Common myeloid progenitor, CD34-positive (primary cell): ENCODE measurements at places on chromosomes 6 and 20.

- DNase-seq: no peak
- peaks cover 8% of the 10 kb centered on the region for H3K4me1 ChIP-seq
- no peaks in the 10 kb centered on the region for H3K36me3 ChIP-seq
- no peak overlapping the region for H3K4me3 ChIP-seq
- H3K27ac ChIP-seq: no peak overlapping the region
- H3K27me3 ChIP-seq: no peaks in the 10 kb centered on the region
These were observed 218.9 kb upstream of the PRDM1 start for GRCh38 chr6:105867277-105867676.

DNA sequence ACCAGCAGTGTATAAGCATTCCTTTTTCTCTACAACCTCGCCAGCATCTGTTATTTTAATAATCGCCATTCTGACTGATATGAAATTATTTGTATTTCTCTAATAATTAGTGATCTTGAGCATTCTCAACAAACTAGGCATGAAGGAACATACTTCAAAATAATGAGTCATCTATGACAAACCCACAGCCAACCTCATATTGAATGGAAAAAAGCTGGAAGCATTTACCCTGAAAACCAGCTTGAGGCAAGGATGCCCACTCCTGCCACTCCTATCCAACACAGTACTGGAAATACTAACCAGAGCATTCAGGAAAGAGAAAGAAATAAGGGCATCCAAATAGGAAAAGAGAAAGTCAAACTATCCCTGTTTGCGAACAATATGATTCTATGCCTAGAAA lies 390.6 kb upstream of the ID4 start:
- no peaks in the 10 kb centered on the region for H3K27me3 ChIP-seq
- no peak overlapping the region for H3K4me3 ChIP-seq
- no peak for DNase-seq
- no peak overlapping the region for H3K27ac ChIP-seq
- no peaks in the 10 kb centered on the region for H3K36me3 ChIP-seq
- H3K4me1 ChIP-seq: no peaks in the 10 kb centered on the region

GRCh38 chr20:57900226-57900905 lies 190.6 kb upstream of the PMEPA1 start:
- DNase-seq: no peak
- H3K36me3 ChIP-seq: no peaks in the 10 kb centered on the region
- H3K4me3 ChIP-seq: no peak overlapping the region
- peaks cover 36% of the 10 kb centered on the region for H3K4me1 ChIP-seq
- no peak overlapping the region for H3K27ac ChIP-seq
- H3K27me3 ChIP-seq: no peaks in the 10 kb centered on the region

DNA sequence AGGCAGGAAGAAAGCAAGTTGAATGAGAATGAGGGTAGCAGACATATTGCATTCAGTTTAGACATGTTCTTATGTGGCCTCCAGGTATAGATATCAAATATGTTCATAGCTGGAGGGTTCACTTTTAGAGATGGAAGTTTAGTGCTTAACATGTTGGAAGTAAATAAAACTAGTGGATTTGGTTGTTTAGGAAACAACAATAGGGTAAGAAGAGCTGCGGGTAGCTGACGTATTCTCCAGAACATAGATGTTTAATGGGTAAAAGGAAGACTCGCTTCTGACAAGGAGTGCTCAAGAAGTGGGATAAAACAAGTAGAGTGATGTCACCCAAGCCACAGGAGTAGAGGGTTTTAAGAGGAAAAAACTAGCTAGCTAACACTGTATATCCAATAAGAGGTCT lies 128.4 kb upstream of the COL21A1 start:
- H3K27me3 ChIP-seq: no peaks in the 10 kb centered on the region
- no peaks in the 10 kb centered on the region for H3K4me1 ChIP-seq
- H3K4me3 ChIP-seq: no peak overlapping the region
- no peak overlapping the region for H3K27ac ChIP-seq

GRCh38 chr6:108768166-108768555 lies 80.1 kb upstream of the ARMC2 start:
- H3K36me3 ChIP-seq: no peaks in the 10 kb centered on the region
- no peak overlapping the region for H3K27ac ChIP-seq
- no peak for DNase-seq
